Aorta (tissue), 5 donors: ENCODE measurements at places on chromosomes 5 and 9. TPM values are rescaled to one million over a fixed set of nuclear protein-coding genes. Genes with fewer than 3 reads are reported as not detected.

The MLLT3 gene
- total RNA-seq, result 8.1 TPM

The PCDHGB5 gene
- total RNA-seq, result 11.7 TPM

The LCN9 gene
- not detected for total RNA-seq

The STPG3 gene
- total RNA-seq, result not detected

The PCYOX1L gene
- 9.2 TPM for total RNA-seq

The PCDHB9 gene
- total RNA-seq, result 3.0 TPM

The PTGER4 gene
- 10.0 TPM for total RNA-seq
